Fibroblast of skin of back (primary cell): ENCODE measurements at places on chromosomes 2 and 18.

DNA sequence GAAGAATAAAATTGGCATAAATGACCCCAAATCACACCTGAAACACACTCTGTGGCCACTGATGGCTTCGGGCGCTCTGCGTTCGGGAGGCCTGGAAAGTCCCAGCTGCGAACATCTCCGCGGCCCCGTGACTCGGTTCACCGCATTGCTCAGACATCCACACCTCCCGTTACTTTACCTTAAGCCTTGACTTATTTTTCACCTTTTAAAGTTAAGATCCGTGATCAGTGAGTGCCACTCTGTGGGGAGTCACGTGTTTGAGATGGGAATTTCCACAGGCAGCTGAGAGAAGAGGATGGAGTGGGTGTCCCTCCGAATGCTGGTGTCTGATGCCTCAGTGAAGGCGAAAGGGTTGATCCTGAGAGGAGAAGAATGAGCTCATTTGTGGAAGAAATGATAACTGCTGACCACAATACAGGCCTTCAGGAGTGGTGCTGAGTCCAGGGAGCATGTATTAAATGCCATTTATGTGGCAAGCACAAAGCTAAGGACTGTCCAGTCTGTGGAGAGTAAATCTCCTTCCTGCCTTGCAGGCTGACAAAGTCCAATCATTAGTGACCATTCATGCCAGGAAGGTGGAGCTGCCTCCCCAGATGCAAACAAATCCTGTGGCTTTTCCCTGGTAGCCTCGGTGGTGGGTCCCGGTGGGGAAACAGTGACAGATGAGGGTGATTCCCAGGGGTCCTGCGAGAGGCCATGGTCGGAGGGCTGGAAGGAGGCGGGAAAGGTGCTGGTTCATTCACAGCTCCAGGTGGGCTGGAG is 168.8 kb downstream of the RTP5 start:
- no peak for DNase-seq

DNA sequence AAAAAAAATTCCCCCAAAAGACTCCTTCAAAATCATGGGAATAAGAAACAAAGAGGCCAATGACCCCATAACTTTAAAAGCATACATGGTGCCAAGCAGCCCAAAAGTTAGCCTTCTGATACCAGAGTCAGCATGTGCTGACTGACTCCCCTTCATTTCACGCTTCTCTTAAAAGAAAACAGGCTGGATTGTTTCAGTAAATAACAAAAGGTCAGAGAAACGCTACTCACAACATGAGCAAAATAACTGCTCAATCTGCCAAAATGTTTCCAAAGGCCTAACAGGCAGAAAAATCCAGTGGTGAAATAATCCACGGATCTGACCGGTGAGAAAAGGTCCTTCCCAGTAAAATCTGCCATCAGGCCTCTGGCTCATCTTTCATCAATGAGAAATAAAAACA is 71.6 kb downstream of the BCL2 start:
- no peak for DNase-seq

DNA sequence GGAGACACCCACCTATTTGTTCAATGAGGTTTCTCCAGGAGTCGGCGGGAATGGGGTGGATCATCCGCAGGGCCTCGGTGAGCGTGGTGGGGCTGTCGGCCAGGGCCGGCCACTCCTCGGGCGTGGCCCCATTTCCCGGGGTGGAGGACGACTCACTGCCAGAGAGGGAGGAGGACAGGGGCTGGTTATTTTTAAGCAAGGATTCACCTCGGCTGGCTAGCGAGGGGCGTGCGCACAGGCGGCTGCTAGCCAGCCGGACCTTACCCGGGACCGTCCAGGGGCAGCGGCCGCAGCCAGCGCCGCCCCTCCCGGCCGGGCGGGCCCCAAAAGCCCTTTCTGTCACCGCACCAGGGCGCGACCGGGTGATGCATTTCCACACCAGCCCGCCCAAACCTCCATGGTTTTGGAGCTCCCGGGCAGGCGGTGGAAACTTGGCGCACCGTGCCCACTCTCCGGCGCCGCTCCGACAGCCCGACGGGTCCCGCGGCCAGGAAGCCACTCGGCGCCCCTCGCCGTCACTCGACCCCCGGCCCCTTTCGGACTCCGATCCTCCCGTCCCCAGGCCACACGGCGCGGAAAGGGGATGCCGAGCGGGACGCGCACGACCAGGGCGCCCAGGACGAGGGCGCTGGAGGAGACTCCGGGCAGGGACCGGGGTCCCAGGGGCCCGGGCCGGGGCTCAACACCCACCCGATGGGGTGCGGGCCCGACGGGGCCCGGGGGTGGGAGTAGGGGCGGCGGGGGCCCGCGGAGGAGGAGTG is 57.1 kb downstream of the SNORC start:
- DNase-seq, result peak; percentile 24

- no peak for DNase-seq
These were observed 70.8 kb upstream of the SLC1A4 start for GRCh38 chr2:64918220-64918886.

DNA sequence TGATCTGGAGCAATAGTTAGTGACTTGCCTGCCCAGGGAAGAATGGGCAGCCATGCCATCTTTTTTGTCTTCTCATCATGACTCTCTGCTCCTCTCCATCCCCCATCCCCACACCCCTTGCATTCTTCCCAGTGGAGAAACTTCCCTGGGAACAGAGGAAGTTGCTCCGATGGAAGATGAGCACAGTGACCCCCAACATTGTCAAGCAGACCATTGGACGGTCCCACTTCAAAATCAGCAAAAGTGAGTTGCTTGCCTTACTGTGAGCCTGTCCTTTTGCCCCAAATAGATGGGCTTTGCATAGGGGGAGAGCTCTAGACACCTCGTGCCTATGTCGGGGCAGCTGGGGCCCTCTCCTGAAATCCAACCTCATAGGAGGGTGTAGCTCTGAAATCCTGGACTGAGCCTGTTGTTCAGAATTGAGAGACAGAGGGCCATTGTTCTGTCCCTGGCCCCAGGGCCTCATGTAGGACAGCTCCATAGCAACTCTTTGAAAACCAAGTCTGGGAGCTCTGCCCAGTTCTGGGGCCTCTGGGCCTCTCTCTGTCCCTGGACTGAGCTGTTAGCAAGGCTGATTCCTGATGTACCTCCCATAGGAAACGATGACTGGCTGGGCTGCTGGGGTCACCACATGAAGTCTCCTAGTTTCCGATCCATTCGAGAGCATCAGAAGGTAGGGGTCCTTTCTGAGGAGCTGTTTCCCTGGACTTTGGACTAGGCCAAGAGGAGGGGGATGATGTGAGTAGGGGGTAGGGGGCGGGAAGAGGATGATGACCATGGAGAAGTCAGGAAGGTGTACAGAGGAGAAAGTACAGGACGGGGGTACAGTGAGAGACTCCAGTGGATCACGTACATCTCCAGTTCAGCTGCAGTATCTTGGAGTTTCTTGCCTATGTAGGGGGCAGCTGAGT is 35.2 kb downstream of the TTLL4 start:
- no peak for DNase-seq

DNA sequence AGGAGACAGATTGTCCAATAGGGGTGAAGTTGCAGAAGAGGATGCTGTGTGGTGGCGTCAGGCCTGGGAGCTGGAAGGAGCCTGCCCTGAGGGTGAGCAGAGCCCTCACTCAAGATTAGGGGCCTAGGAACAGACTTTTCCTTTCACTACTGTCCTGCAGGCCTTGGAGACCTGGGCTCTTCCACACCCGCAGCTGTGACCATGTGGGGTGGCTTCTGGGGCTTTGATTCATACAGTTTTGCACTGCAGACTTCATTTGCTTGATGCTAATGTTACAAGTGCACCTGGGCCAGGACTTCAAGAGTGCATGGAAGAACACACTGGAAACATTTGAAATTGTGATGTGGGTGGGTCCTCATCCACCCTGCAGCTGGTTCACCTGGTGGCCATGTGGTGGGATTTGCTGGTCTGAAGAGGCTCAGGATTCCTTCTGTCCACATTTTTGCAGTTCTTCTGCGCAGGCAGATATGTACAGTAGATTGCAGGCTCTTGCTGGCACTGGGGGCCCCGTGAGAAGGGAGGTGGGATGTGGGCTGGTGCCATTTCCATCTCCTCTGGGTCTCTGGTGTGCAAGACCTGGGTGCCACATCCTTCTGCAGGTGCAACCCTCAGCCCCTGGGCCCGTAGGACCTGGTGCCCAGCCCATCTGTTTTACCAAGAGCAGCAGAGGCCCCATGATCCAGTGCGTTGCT is 9.9 kb downstream of the GLI2 start:
- no peak for DNase-seq

DNA sequence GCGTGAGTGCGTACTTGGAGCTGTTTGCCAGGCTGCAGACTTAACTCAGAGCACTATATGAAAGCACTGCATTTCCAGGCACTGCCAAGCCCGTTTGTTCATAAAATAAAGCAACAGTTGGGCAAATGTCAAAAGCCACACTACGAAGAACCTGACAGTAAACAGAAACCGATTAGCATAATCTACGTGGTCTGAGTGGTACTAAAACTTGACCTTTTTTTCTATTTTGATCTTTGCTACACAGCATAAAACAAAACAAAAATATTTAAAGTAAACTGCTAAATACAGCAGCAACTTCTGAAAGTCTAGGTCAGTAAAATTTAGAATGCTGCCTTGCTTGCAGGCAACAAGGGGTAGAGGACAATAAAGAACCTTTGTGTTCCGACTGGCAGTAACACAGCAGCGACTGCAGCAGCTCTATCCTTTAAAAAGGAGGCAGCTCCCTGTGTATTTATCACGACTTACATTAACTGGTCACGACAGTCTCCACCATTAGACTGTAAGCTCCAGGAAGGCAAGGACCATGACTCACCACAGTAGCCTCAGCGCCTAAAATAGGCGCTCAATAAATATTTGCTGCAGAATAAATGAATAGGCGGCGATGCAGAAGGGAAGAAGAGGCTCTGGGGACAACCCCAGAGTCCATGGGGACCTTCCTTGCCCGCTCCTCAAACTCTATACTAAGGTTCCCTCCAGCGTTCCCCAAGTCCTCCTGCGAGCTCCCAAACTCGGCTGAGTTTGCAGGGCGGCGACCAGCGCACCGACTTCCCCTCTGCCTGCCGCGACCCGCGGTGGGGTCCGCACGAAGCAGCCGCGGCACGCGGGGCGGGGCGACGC is 902 bp downstream of the SS18 start:
- DNase-seq, result peak; percentile 47

GRCh38 chr2:230434677-230435324 is 18.8 kb downstream of the SP100 start:
- DNase-seq, result no peak

GRCh38 chr2:237270520-237270919 is 143.4 kb downstream of the COL6A3 start:
- no peak for DNase-seq
